Daoy (cell line): ENCODE measurements at places on chromosomes 5 and 9. TPM values are rescaled to one million over a fixed set of nuclear protein-coding genes. Genes with fewer than 3 reads are reported as not detected.

The PDLIM4 gene
- total RNA-seq: 94.7 and 103 TPM in 2 replicates

The PLPP7 gene
- 5.4 and 7.1 TPM in 2 replicates for total RNA-seq

The CBY3 gene
- total RNA-seq: not detected in 2 replicates

The SIT1 gene
- not detected in 2 replicates for total RNA-seq

The PALM2AKAP2 gene
- total RNA-seq: 26.9 and 27.4 TPM in 2 replicates

The INSL4 gene
- not detected in 2 replicates for total RNA-seq

The PTGR1 gene
- 166 and 176 TPM in 2 replicates for total RNA-seq

DNA sequence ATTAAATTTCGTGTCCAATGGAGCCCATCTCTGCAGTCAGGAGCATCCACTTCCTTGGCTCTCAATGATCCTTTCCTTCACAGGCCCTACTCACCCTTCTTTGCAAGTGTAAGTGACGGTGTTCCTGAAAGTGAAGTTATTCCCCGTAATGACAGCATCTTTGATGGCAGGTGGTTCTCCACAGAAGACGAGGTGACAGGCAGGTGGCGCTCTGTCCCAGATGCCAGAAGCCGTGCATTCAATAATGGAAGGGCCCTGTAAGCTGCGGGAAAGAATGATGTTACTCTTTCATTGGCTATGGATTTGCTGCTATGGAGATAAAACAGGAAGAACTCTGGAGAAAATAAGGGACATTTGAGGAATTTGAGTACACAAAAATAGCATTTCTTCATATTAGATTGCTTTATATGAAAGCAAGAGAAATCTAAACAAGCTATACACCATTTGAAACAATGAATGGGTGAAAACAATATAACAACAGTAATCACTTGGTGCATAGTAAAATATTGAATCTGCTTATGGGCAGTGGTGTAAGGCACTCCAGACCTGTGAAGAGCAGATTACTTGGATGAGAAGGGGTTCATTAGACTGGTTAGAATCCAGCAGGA is 89.9 kb upstream of the TXNDC8 start:
- DNase-seq: peak; percentile 68

GRCh38 chr9:37438359-37438758 is 15.9 kb downstream of the GRHPR start:
- no peak for DNase-seq

- DNase-seq: no peak
These were observed 96.1 kb downstream of the FBN2 start for GRCh38 chr5:128441941-128442350.

DNA sequence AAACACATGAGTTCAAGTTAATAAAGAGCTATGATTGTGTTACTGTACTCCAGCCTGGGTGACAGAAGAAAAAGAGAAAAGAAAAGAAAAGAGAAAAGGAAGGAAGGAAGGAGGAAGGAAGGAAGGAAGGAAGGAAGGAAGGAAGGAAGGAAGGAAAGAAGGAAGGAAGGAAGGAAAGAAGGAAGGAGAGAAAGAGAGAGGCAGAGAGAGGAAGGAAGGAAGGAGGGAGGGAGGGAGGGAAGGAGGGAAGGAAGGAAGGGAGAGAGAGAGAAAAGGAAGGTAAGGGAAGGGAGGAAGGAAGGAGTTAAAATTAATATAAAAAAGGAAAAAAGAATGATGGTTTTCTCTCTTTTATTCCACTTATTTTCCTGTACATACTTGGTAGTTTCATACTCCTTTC is 89.5 kb upstream of the ZBTB43 start:
- no peak for DNase-seq

DNA sequence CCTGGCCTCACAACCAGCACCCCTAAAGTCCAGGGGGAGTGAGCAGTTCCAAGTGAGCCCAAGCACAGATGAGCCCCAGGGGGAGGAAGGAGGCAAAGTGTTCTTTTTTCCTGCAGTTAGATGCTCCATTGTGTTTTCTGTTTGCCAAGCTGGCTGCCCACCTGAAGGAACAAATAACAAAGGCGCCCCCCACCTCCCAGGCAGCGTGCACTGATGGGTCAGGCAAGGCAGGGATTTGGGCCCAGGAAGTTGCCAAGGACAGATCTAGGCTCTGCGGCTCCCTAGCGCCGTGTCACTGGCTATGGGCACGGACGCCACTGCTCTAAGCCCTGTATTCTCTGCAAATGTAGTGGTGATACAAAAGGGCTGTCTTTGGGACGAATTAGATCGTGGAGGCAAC is 21.8 kb downstream of the FGF1 start:
- DNase-seq: no peak

DNA sequence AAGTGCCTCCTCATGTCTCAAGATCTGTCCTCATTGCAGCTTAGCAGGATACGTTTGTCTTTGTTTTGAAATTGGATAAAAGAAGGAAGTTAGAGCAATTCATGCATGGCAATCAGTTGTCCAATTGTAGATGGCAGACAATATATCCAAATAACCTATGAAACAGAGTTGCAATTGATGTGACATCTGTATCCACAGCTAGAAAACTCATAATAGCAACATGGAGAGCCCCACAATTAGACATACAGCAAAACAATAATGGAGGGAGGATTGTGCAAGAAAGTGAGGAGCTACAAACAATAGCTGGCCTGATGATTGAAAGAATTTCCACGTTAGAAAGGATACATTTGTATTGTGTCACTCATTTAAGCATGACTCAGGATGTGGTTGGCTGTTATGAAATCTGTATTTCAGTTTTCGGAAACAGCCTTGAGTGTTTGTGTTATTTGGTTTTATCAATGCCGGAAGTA is 132.0 kb downstream of the FAM174A start:
- DNase-seq: no peak
